Fibroblast of mammary gland (primary cell): ENCODE measurements at places on chromosomes 2 and 18.

- DNase-seq: no peak
Observed at GRCh38 chr2:225399504-225399903, at the start of gene NYAP2. Gene NYAP2 (plus strand): TSS chr2:225399710. CDS start chr2:225408881, 9,171 bp downstream.

DNA sequence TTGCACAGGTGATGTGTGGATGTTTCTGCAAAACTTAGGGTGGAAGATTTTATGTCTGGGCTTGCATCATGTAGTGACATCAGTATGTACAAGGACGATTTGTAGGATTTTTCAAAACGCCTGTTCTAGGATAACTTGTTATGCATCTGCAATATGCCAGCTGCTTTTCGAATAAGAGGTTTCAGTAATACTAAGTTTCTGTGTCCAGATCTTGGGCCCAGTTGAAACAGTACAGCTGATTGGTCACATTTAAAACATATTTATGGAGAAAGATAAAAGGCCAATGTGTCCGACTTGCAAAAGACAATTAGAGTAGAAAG is 1.2 kb downstream of the PTPN4 start:
- DNase-seq: peak; percentile 46

DNA sequence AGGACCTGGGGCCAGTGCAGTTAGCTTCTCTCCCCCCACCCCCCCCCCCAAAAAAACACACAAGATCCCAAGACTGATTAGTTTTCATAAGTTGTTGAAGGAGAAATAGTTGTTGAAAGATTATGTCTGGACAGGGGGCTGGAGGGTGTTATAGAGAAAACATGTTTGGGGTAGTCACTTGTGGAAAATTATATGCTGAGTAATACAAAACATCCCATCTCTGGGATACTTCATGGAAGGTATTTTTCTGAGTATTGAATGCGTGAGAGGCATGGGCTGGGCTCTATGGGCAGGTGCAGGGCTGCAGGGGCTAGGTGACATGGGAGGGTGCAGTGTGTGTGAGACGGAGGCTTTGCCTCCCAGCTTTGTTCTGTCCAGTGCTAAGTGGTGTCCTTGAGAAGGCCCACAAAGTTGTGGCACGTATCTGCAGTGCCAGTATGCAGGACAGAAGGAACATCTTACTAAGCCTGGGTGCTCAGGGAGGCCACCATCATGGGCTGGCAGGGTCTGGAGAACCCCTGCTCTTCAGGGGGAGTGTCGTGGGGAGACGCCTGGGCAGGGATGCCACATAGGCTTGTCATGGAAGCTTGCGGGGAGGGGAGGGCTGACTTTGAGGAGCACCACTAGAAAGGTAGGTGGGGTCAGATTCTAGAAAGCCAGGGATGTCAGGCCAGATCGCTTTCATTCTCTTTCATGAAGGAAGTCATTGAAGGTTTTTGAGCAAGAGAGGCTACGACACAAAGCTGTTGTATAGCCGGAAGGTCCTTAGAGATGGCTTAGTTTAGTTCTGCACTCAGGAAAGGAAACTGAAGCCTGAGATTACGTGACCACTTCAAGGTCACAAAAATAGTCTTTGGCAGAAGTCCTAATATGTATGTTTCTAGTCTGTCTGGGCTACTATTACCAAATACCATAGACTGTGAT is 232.0 kb downstream of the LDLRAD4 start:
- no peak for DNase-seq

DNA sequence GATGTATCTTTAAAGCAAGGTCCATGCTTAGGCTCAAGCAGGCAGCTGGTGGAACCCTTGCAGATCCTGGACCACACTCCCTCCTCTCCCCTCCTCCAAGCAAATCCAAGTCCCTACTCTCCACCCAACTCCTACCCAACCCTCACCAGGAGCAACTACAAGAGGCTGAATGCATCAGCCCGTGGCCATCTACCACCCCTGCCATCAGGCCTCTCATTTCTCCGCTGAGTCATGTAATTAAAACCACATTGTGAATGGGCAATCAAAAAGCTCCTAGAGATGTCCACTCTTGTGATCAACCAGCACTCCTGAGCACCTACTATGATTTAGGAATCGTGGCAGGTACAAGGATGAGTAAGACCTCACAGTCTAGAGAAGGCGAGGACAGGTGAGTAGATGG is 142.2 kb upstream of the CAPN13 start:
- peak; percentile 58 for DNase-seq

- DNase-seq: no peak
Observed at GRCh38 chr2:105087273-105087672, 49.4 kb downstream of the MRPS9 start.

GRCh38 chr2:25257032-25257552 is 84.6 kb downstream of the DNMT3A start:
- DNase-seq: no peak

DNA sequence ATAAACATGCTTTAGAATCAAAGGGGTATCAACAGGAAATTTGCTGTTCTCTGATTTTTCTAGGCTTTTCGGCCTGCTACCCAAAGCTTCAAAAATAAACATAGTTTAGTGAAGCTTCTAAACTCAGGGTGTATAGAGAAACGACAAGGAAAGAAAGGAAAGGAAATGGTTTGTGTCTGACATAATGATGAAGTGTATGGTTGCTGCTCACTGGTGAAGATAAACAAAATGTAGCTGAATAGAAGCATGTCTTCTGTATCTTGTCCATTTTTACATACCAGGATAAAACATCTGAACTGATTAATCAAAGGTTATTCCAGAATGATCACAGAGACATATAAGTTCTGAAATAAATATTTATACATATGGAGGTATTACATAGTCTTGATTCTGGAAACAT is 1324.6 kb upstream of the NRXN1 start:
- no peak for DNase-seq

- no peak for DNase-seq
Observed at GRCh38 chr18:66638856-66639629, 35.2 kb upstream of the CDH19 start.

DNA sequence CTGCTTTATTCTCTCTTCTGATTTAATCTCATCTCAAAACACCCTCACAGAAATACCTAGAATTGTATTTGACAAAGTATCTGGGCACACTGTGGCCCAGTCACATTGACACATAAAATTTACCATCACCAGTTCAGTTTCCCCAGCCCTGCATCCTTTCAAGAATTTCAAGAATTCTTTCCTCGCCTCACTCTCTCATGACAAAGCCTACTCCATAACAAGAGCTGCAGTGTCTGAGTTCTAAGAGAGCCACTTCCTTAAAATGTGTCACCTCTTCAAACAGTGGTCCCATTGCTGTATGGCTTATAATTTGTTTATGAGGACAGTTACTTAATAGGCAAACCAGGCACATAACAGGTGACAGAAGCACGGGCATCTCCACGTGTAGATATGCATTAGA is 90.9 kb upstream of the STK39 start:
- DNase-seq: no peak

GRCh38 chr2:8673381-8673780 is 8.5 kb upstream of the ID2 start:
- no peak for DNase-seq

DNA sequence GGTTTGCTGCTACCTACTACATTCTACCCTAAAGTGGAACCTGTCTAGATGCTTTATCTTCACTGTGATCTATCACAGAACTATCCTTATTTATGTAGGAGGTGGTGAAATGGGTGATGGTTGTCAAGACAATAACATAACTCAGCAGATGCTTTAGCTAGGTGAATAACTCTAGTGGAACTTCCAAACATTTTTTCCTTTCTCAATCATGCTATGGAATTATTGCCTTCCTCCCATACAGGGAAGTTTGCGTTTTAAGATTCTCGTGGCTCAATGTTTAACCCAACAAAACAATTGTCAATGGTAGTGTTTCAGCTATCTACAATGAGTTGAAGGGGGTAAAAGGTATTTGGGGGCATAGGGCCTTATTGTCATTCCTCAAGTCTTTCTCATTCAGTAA is 82.6 kb upstream of the GLI2 start:
- no peak for DNase-seq

- DNase-seq: no peak
Observed at GRCh38 chr2:202079310-202079709, 6.3 kb downstream of the KIAA2012 start.

- DNase-seq: no peak
Observed at GRCh38 chr2:179657068-179657595, 204.3 kb downstream of the ZNF385B start.

DNA sequence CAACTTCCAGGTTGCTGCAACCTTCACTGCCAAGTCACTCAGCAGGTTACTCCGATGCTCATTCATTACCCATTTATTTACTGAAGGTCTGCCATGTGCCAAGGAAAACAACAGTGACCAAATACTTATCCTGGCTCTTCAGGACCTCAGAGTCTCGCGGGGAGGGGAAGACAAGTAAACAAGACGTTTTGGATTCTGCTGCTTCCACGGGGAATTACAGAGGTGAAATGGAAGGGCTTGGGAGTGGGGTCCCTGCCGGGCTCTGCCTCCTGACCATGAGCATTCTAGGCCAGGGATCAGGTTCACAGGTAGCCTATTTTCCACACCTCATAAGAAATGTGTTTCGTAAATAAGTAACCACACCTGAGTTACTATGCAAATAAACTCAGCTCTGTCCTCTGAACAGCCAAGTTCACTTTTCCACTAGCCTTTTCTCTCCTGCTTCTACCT is 68.1 kb downstream of the CLHC1 start:
- DNase-seq: no peak

DNA sequence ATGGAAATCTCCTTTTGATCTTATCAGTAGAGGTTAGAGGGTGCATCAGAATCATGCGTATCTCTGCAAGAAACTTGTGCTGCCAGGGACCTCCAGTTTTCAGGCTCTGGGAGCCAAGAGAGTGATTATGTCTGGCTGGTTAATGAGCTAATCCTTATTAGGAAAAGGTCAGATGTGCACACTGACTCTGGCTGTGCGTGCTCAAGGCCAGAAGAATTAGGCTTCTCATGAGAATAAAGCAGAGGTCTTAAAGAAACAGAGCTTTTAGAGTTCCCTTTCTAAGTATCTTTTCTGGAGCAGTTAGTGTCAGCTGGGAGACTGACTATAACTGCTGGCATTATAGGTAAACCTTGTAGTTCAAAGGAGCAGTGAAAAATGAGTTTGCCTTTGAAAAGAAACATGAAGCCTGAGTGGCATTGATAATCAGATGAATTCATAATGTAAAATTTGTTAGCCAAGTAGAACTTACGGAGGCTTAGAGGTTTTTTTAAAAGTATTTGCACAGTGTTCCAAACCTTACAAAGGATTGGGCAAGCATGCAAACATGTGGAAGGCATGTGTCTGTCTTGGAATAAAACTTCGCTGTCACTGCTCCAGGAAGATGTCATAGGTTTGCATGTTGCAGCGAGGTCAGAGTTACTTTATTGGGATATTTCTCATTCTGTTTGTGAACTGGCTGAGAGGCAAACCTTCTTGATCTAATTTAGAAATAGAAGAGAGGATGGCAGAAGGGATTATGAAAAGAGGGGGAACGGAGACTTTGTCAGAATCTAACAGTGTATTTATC is 151.7 kb downstream of the ARHGAP28 start:
- DNase-seq: peak; percentile 86

- DNase-seq: no peak
Observed at GRCh38 chr2:15238028-15238427, 323.1 kb downstream of the NBAS start.
